T-cell (primary cell): ENCODE measurements at places on chromosomes 2 and 18.

DNA sequence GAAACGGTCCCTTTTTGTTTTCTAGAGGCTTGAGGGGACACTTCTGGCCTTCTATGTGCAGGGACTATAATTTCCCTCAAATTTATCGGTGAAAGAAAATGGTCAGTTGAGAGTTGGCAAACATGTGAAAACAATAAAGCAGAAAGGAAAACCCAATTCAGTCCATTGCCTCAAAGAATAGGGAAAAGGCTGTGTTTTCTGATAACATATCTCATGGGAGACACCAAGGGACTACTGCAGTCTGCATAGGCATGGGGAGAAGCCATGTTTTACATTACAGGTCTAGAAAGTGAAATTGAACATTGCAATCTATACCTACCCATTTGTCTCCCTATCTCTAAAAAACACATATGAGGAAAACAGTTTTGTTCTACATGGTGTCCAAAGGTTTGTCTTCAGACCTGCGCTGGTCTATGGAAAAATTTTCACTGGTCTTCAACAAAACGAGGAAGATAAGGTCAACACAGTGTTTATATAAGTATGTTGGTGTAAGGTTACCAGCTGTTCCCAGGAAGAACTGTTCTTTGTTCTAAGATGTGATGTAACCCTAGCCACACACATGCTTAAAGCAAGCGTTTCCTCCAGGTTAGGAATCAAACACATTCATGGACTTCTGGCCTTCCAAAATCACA, 179.7 kb downstream of the MREG start:
- no peak for DNase-seq

GRCh38 chr2:237256887-237257286, 157.1 kb downstream of the COL6A3 start:
- no peak for DNase-seq

DNA sequence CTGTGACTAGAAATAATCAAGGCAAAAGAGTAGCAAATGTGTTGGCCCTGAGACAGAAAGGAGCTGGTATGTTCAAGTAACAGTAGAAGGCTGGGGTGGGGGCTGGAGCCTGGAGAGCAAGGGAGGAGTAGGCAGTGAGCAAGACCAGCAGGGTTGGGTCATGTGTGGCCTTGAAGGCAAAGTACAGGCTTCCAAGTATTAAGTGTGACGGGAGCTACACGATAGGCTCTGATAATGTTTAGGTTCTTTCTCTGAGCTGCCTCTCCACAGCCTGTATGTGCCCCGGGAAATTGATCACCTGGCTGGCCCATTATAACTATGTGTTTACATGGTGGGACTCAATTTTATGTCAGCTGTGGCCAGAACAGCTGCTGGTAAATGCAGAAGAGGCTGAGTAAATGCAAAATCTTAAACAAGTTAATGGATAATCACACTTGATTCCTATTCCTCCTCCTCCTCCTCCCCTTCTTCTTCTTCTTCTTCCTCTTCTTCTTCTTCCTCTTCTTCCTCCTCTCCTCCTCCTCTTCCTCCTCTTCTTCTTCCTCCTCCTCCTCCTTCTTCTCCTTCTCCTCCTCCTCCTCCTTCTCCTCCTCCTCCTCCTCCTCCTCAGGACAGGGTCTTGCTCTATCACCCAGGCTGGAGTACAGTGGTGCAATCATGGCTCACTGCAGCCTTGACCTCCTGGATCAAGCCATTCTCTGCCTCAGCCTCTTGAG, 9.3 kb downstream of the IL1F10 start:
- DNase-seq = no peak

DNA sequence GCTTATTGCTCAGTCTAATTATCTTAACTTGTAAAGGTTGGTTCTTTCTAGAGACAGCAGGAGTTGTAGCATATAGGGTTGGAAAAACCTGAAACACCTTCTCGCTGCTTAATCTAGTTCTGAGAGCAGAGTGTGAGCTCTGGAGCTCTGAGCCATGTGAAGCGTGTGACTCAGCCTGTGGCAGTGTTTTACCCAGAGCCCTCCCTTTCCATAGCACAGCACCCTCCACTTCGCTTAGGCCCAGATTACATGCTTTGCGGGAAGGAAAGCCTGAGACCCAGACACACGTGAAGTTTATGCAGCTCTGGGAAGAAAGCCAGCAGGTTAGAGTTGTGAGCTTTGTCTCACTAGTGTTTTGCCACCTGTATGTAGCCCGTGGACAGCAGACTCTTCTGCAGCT, 74.5 kb downstream of the INPP4A start:
- no peak for DNase-seq

DNA sequence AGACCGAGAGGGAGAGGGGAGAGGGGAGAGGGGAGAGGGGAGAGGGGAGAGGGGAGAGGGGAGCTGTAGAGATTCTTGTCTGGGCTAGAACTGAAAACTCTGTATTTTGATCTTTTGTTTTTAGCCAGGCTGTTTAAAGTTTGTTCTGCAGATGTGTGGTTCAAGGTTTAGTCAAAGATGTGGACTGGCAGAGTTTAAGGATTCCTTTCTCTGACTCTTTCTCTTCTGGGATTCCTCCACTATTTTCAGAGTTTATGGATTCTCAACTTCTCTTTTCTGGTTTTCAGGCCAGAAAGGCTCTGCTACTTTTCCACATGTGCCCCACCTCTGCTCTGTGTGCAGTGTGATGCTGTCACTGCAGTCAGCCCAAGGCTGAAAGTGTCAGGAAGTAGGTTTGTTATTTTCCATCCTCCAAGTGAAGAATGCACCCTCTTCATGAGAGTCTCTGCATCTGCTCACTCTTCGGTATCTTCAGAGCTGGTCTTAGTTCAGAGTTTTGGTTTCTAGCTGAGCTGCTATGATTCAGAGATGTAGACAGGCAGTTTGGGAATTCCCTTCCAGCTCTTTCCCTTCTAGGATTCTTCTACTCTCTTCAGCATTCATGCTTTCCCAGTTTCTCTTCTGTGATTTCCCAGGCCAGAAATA, 130.9 kb upstream of the SMAD7 start:
- no peak for DNase-seq

GRCh38 chr2:181662287-181662686, 5.4 kb upstream of the CERKL start:
- DNase-seq = no peak

GRCh38 chr18:46411191-46411828, 245.7 kb downstream of the LOXHD1 start:
- DNase-seq = no peak

- DNase-seq = no peak
These were observed 25.9 kb downstream of the ENOSF1 start for GRCh38 chr18:686339-687111.

GRCh38 chr18:5840025-5840424, 55.3 kb downstream of the TMEM200C start:
- DNase-seq = no peak

GRCh38 chr18:79167526-79168190, 98.5 kb downstream of the ATP9B start:
- no peak for DNase-seq

- no peak for DNase-seq
These were observed 7.8 kb downstream of the MTHFD2 start for GRCh38 chr2:74206180-74206688.

DNA sequence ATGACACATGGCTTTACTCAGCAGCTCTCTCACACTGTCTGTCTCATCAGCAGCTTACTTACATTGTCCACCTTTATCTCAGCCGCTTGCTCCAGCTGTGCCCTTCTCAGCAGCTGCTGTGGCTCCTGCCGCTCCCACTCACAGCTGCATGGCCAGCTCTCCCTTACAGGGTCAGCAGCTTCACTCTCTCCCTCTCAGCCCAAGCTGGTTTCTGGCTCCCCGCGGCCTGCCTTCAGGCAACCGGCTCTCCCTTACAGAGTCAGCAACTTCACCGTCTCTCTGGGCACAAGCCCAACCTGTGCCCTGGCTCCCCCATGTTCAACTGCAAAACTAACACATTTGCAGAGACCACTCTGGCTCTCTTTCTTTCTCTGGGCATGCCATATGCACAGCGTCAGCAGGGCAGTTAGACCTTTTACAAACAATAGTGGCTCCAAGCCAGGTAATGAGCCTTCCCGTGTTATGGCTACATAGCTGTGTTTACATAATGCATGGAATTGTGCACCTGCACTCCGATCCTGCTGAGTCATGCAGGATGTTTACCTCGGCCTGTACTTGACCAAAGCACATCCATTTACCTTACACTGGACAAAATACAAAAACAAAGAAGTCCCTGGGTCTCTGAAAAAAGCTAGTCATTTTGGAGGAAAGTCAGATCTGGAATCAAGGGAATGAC, 167.3 kb downstream of the DOK6 start:
- DNase-seq = no peak

DNA sequence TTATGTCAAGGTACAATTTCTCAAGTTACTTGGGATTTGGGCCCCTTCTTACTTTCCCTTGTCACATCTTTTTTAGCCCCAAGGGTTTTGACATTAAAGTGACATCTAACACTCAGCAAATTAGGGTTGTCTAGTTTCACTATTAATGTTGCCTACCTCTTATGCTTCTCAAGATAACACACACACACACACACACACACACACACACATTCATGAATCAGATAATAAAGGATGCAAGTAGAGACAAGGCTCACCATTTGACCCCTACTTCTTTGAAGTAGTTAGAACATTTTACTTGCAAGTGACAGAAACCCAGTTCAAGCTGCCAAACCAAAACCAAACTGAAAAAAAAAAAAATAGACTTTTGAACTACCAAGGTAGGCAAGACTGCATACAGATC, 138.8 kb downstream of the TRIB2 start:
- no peak for DNase-seq

GRCh38 chr2:19873014-19873413, 28.8 kb downstream of the TTC32 start:
- no peak for DNase-seq

GRCh38 chr2:54975598-54976492, 74.4 kb downstream of the RTN4 start:
- DNase-seq = no peak

GRCh38 chr2:216507220-216508160, 8.8 kb downstream of the RPL37A start:
- no peak for DNase-seq

GRCh38 chr2:162002623-162003235, 71.3 kb downstream of the DPP4 start:
- DNase-seq = no peak

DNA sequence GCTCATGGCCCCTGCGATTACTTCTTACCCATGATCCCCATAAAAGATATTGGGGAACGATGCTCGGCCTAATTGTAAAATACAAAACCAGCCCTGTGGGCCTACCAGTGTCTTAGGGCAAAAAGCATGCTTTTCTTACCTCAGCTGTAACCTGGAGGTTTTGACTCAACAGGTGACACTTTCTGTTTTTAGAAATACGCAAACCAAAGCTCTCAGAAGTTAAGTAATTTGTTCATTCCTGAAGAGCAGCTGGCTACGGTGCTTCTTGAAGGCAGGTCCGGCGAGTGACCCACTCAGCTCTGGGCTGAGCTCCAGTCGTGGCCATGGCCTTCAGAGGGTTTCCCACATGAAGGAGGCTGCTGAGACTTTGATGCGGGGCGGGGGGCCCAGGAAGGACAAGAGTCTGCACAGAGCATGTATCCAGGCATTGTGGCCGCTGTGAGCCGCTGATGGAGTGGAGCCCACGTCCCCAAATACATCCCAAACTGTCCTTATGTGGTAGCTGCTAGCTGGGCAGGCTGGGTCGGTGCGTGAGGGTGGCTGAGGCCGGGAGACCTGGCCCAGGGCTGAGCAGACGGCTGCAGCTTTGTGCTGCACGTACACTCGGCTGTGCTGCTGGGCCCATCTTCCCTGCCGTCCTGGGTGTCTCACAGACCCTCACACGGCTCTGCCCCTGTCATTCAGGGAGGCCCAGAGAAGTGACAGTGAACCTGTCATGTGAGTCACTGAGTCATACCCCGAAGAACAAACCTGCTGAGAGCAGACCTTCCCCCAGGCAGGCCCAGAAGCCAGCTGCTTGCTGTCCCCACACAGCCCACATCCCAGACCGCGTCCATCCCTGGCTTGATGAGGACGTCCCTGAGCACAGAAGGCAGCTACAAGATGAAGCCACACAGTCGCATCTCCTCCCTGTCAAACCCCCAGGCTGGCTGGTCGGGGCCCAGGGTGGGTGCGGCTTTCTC, 34.1 kb downstream of the ITGB1BP1 start:
- DNase-seq = no peak

- no peak for DNase-seq
These were observed 358.0 kb downstream of the HRH4 start for GRCh38 chr18:24818441-24818840.

GRCh38 chr2:221969087-221969829, 329.5 kb downstream of the PAX3 start:
- no peak for DNase-seq

GRCh38 chr2:220335591-220335915, 708.1 kb downstream of the SLC4A3 start:
- no peak for DNase-seq

- no peak for DNase-seq
These were observed 403.3 kb downstream of the SUCLG1 start for GRCh38 chr2:84055816-84056215.

DNA sequence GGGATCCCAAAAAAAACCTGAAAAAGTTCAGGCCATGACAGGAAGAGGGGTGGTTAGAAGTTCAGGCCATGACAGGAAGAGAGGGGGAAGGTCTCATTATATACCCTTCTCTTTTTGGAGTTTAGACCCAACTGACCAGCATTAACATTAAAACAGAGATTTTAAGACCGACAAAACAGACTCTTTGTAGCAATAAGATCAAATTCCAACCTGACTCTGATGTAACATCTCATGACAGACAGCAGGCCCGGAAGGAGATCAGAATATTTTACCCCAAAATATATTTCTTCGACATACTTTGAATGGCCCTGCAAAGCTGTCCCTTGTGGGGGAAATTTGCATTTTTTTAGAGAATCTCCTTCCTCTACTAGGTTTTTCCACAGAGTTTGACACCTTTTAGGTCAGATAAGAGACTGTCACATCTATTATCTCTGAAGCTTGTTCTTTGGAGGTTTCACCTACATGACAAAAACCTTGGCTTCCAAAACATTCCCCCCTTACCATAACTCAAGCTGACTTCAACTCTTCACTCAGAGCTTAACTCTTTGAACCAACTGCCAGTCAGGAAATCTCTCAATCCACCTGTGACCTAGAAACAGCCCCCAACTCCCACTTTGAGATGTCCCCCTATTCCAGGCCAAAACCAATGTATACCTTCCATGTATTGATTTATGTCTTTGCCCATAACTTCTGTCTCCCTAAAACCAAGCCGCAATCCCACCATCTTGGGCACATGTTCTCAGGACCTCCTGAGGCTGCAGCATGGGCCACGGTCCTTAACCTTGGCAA, 51.0 kb upstream of the B3GNT2 start:
- DNase-seq = no peak

DNA sequence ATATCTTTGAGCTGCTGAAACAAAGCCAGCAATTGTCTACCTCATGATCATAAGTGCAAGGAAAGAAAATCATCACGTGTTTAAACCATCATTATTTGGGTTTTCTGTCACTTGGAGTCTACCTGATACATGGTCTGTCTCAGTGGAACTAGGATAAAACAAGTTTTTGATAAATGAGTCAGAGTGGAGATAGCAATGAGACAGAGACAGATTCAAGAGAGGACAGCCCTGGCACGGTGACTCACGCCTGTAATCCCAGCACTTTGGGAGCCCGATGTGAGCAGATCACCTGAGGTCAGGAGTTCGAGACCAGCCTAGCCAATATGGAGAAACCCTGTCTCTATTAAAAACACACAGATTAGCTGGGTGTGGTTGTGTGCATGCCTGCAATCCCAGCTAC, 93.8 kb downstream of the PMAIP1 start:
- DNase-seq = no peak
